Activated CD8-positive, alpha-beta memory T cell treated with anti-CD3 and anti-CD28 coated beads, Interleukin-2, amount 50 U/mL, for 48 hours (primary cell): ENCODE measurements at places on chromosomes 11 and 22.

DNA sequence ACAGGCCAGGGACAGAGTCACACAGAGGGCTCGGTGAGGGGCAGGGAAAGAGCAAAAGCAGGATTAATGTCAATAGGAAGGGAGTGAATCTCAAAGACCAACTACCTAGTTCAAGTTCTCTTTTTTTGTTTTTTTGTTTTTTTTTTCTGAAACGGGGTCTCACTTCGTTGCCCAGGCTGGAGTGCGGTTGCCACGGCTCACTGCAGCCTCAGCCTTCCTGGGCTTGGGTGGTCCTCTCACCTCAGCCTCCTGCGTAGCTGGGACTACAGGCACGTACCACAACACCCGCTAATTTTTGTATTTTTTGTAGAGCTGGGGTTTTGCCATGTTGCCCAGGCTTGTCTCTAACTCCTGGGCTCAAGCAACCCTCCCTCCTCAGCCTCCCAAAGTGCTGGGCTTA is 9.7 kb upstream of the BCL9L start:
- no peak for DNase-seq

GRCh38 chr11:40246983-40247382 is 1212.5 kb downstream of the LRRC4C start:
- DNase-seq: no peak

- DNase-seq: peak; percentile 42
Observed at GRCh38 chr11:76615950-76616349, 54.6 kb downstream of the LRRC32 start.

DNA sequence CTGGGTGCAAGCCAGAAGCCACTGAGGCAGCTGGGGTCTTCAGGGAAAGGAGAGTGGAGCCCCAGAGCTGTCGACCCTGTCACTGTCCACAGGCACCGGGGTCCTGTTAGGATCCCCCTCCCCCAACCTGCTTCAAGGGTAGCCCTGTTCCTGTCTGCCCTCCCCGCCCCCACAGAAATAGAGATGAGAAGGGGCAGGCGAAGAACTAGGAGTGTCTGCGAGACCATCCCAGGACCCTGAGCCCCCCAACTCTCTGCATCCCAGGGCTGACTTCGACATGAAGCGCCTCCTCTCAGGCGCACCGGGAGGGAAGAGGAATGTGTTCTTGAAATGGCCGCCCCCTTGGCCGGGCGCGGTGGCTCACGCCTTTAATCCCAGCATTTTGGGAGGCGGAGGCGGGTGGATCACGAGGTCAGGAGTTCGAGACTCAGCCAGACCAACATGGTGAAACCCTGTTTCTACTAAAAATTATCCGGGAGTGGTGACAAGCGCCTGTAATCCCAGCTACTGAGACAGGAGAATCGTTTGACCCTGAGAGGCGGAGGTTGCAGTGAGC is 607 bp upstream of the ZNF70 start:
- DNase-seq: peak; percentile 66

- DNase-seq: no peak
Observed at GRCh38 chr22:21070690-21071615, 25.2 kb downstream of the LRRC74B start.

GRCh38 chr22:33180356-33180755 is 122.2 kb upstream of the SYN3 start:
- DNase-seq: no peak

GRCh38 chr11:95415837-95416304 is 184.9 kb upstream of the SESN3 start:
- DNase-seq: no peak

- no peak for DNase-seq
Observed at GRCh38 chr22:19744350-19745006, 16.1 kb upstream of the TBX1 start.

DNA sequence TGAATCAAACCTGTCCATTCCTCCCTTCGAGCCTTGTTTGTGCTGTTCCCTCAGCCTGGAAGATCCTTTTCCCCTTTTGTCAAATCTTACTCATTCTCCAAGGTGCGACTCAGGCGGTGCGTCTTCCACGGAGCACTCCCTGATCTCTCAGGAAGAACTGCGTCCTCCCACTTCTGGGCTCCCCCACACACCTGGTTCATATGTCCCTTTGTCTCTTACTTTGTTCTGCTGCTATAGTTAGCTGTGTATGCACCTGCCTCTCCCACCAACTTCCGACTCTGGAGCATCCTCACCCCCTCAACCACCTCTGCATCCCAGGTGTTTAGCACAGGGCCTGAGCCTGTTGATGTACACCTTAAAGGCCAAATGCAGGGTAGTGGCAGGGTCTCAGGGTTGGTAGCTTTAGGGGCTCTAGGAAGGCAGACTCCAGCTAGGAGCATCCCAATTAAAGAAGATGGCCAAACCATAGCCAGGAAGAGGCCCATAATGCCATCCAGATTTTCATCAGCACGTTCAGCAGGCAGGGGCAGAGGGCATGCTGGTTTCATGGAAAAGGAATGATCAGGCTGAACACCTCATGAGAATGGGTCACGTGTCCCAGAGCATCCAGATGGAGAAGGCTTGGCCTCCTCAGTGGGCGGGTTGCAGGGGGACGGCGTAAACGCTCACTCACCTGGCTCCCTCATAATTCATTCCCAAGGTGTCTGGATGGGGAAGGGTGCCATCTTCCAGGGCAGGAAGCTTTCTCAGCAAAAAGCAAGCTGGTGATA is 20.1 kb downstream of the PTPN5 start:
- no peak for DNase-seq

GRCh38 chr11:33588056-33588455 is 112.6 kb downstream of the C11orf91 start:
- DNase-seq: no peak

DNA sequence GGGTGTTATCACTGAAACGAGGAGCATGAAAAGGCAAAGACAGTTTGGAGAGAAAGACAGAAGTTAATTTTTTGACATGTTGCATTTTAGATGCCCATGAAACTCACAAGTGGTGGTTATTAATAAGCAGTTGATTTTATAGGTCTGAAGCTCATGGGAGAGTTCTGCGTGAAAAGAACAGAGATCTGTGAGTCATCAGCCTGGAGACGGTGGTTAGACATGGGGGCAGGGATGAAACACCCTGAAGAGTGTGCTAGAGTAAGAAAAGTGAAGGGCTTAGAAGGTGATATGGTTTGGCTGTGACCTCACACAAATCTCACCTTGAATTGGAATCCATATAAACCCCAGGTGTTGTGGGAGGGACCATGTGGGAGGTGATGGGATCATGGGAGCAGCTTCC is 289.1 kb upstream of the ISX start:
- no peak for DNase-seq

DNA sequence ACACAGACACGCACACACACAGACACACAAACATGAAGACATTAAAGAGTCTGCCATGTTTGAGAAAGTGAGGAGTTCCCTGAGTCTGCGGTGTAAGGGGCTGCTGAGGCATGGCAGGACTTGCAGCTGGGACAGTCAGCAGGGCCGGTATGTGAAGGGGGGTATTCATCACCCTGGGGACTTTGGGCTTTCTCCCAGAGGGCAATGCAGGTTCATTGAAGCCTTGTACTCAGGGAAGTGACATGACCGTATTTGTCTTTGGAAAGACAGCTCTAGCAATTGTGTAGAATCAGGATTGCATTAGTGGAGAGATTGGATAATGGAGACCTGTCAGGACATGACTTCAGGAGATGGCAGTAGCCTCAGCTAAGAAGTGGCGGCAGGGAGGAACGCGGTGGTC is 9.4 kb upstream of the ADAMTS8 start:
- no peak for DNase-seq

GRCh38 chr22:44793506-44794172 is 41.3 kb downstream of the ARHGAP8 start:
- DNase-seq: no peak

DNA sequence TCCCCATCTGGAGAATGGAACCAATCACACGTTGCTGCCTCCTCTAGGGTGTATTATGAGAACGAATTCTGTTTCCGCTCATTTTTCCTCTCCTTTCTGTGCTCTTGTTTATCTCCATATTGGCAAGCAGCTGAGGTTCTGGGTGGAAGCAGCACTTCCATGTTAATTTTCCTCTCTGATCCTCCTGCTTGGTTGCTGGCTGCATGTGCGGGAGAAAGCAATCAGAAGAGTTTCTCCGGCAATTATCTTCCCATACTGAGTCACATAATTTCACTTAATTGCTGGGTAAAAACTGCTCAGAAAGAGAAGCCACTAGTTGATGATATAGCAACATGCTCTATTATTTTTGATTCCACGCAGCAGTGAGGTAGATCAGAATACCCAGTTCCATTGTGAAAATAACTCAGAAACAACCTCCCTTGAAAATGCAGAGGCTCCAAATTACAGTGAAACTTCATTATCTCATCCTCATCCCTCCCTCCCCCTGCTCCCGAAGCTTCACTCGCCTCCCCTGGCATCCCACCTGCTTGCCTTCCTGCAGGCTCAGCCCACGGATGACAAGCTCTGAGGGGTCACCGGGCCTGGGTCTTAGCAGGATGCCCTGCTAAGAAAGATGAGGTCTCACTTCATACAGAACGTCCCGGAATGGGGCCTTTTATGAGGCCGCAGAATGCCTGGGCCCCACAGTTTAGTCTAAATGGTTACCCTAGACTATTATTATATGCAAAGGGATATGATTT is 20.4 kb downstream of the FXYD6 start:
- no peak for DNase-seq
